ENCODE measurements at places on chromosomes 7 and 10.

DNA sequence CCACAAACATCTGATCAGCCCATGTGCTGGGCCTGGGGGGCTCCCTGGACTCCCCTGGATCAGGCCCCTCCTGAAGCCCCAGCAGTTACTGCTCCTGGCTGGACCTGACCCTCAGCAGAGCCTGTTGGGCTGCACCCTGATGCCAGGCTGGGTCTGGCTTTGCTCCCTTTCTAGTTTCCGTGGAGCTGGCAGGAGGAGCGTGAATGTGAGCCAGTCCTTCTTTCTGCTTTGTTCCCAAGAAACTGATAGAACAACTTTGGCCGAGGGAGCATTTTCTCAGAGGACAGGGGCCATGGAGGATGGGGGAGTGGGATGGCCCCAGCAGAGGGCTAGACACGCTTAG, 128.2 kb downstream of the NEURL1 start:
- DNase-seq = no peak

- DNase-seq = no peak
Measured at GRCh38 chr7:9776900-9777299, 1196.8 kb upstream of the PHF14 start.

DNA sequence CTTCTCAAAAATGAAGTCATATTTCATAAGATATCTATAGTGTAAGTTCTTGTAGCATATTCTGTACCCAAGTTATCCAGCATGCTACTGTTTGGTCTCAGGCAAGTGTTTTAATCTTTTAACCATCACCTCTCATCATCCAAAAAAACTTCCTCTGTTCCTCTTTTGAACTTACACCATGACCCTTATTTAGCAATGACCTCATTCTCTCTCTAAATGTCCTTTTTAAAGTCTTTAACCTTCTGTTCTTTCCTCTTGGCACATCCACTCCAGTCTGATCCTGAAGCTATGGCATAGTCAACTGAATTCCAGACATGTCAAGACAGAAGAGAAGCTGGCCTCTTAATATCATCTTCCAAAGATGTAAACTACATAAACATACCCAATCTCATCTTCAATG, 26.2 kb downstream of the PPP3CB start:
- no peak for DNase-seq

- no peak for DNase-seq
Measured at GRCh38 chr10:79375321-79376077, 28.2 kb downstream of the PPIF start.

- DNase-seq = no peak
Measured at GRCh38 chr7:34949361-34949760, 87.9 kb downstream of the DPY19L1 start.

- DNase-seq = no peak
Measured at GRCh38 chr10:14325325-14325955, 5.3 kb downstream of the FRMD4A start.

DNA sequence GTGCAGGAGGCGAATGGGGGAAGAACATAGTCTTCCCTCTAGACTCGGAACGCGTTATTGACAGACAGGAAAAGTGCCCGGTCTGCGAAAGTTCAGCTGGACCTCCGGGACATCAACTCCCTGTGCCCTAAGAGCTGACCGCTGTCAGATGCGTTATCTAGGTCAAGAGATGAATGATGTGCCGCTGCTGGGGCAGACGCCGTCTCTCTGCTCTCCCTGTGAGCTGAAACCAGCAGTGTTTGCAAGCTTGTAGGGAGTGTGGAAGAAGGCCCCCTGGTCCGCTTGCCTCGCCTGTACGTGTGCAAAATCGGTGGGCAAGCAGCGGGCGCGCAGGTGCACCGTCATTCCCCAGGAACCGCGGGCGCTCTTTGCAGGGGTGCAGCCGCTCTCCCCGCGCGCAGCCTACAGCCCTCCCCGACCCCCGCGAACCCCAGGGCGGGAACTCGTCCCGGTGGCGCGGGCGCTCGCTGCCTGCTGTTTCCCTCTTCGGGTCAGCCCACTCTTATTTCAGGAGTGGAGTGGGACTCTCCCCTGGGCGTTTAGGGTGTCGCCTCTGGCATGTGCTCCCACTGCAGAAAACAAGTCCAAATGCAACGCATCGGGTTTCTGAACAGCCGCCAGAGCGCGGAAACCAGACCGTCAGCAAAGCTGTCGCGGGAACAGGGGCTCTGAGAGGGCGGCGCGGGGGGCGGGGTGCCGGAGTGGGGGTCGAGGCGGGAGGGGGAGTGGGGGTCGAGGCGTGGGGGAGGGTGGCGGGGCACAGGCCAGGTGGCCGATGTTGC, 1.8 kb upstream of the PFKFB3 start:
- no peak for DNase-seq

- peak; percentile 22 for DNase-seq
Measured at GRCh38 chr7:89623018-89623672, 531.1 kb upstream of the STEAP1 start.

DNA sequence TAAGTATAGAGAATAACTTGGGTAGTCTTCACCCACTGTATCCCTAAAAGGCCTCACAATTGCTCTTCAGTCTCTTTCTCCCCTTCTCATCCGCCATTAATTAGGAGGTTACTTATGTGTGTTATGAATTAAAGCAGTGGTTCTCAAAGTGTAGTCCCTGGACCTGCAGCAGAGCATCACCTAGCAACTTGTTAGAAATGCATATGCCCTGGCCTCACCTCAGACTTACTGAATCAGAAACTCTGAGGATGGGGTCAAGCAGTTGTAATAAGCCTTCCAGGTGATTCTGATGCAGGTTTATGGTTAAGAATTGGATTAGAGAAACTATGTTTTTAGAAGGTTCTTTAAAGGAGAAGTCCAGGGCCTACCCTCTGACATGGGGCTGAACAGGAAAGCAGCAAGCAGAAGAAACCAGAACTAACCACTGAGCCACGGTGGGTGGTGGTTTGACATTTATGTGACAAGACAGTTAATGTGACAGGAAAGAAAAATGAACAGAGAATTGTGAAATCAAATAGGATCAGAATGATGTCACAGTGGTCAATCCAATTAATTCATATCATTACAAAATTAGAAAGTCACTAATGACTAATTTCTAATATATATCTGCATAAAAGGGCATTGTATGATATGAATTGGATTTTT, 37.6 kb downstream of the ENTPD1 start:
- DNase-seq = no peak

- no peak for DNase-seq
Measured at GRCh38 chr10:101887775-101888174, 44.2 kb upstream of the KCNIP2 start.

DNA sequence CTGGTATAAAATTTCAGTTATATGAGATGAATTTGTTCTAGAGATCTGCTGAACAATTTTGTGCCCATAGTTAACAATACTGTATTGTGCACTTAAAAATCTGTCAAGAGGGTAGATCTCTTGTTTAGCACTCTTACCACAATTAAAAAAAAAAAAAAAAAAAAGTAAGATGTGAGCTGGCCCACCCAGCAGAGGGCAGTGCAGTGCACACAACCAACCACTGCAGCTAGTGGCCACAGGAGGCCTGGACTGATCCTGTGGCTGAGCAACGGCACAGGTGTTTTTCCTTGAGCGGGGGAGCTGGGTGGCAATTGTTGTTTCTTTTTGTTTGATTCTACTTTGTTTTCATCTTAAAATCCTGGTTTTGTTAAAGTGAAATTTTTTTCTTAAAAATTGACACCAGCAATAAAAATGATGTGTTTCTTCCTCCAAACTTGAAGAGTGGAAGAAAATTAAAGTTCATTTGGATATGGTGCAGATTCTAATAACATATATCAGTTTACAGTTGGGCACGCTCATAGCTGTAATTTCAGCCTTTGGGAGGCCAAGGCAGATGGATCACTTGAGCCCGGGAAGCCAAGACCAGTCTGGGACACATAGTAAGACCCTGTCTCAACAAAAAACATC, 171.1 kb upstream of the TBX20 start:
- peak; percentile 5 for DNase-seq

GRCh38 chr7:91068136-91068795, 196.0 kb upstream of the FZD1 start:
- DNase-seq = no peak

- DNase-seq = no peak
Measured at GRCh38 chr7:133268355-133268754, 15.5 kb downstream of the EXOC4 start.

DNA sequence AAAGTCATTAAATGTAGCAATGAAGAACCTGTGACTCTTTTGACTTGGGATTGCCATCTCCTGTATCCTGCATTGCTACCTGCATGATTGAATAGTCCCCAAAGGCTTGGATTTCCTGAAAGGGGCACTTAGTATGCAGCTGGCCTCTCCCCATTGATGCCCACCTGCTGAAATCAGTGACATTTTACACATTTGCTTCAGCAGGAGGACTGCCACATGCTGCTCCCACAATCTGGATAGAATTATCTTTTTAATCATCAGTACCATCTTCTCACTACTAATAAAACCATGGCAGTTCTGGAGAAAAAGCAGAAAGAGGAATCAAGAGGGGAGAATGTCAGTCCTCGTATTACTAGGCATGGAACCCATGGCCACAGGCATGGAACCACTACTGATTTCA, 67.8 kb downstream of the SLC13A1 start:
- no peak for DNase-seq

GRCh38 chr10:62182595-62182994, 86.0 kb downstream of the RTKN2 start:
- DNase-seq = no peak

DNA sequence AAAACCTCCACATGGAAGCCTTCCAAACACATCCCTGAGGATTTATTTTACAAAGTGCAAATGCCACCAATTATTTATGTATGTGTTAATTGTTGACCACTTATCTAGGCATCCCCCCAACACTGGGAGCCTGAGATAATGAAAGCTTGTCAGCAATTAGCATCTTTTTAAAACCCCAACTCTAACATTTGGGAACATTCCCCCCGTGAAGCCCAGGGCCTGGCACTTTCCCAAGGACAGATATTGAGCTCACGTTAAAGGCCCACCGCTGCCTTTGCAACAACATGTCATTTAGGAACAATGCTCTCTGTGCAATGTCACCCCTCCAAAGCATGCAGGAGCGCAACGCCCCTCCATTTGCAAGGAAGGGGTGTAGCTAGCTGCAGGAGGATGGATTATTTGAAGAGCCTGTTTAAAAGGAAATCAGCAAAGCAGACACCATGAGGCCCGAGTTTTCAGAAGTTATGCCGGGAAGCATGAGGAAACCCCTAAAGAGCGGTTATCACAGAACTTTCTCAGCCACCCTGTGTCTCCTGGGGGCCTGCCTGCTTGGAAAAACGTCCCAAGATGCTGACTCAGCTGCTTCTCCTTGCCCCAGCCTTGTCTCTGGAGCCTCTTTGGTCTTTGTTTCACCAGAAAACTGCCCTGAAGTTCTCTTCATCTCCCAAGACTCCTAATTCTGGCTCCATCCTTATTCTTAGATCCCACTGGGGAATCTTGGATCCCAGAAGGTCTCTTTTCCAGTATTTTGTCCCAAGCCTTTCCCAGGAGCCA, 444.1 kb downstream of the GRID1 start:
- no peak for DNase-seq

All from left renal pelvis (tissue), 4 donors.